Naive thymus-derived CD4-positive, alpha-beta T cell (primary cell): ENCODE measurements at places on chromosomes 2 and 18. TPM values are rescaled to one million over a fixed set of nuclear protein-coding genes. Genes with fewer than 3 reads are reported as not detected.

- H3K36me3 ChIP-seq, result no peaks in the 10 kb centered on the region
- no peaks in the 10 kb centered on the region for H3K4me1 ChIP-seq
- peak overlapping the region; percentile 17 for H3K4me3 ChIP-seq
- no peak overlapping the region for H3K27ac ChIP-seq
These were observed 70.4 kb downstream of the ARHGEF33 start for GRCh38 chr2:38959938-38960608.

GRCh38 chr2:82913566-82913965 is 1545.5 kb downstream of the SUCLG1 start:
- no peaks in the 10 kb centered on the region for H3K4me1 ChIP-seq
- no peaks in the 10 kb centered on the region for H3K36me3 ChIP-seq
- no peak overlapping the region for H3K4me3 ChIP-seq
- H3K27ac ChIP-seq, result no peak overlapping the region
- no peak for DNase-seq

SGPP2 gene
- 5.8 and 6.1 TPM in 2 replicates for total RNA-seq

GRCh38 chr2:38113981-38114708 is 38.2 kb upstream of the CYP1B1 start:
- H3K4me3 ChIP-seq, result no peak overlapping the region

- no peaks in the 10 kb centered on the region for H3K36me3 ChIP-seq
- no peak for DNase-seq
- H3K4me3 ChIP-seq, result no peak overlapping the region
- H3K27me3 ChIP-seq, result peaks cover 48% of the 10 kb centered on the region
- H3K27ac ChIP-seq, result no peak overlapping the region
- H3K4me1 ChIP-seq, result peaks cover 18% of the 10 kb centered on the region
These were observed 5.9 kb upstream of the DLX1 start for GRCh38 chr2:172079416-172079815.

DNA sequence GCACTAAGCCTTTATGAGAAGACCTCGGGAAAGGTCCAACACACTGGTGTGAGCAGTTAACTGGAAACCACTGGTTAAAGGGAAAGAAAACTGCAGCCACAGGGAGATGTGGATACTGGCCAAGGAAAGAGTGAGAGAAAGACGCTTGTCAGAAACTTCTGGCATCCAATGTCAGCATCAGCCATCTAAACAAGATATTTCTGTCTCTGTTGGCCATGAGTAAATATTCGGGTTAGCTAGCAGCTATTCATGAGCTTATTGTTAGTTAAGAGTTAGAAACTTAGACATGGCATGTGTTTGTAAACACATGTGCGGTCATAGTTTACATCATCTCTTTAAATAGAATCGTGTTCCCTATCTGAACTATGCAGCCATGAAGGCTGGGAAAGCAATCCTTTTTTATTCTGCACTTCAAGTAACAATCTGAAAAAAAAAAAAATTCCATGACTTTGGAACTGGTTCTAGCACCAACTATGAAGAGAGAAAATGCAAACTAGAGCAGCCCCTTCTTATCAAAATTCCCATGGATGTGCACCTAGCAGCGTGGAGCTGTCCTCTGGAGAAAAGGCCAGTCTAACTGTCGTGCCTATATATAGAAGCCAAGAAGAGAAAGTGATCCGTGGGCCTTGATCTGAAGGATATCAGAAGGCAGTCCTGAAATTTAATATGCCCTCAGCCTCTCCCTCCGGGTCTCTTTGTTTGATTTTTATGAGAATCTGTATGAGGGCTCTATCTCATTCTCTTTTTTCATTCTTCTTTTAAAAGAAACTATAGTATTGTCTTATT is 84.0 kb upstream of the RFX8 start:
- no peaks in the 10 kb centered on the region for H3K27me3 ChIP-seq
- no peak overlapping the region for H3K27ac ChIP-seq
- no peak overlapping the region for H3K4me3 ChIP-seq
- no peak for DNase-seq
- no peaks in the 10 kb centered on the region for H3K36me3 ChIP-seq

- H3K4me3 ChIP-seq, result no peak overlapping the region
- no peaks in the 10 kb centered on the region for H3K4me1 ChIP-seq
- no peak for DNase-seq
- H3K36me3 ChIP-seq, result peaks cover 19% of the 10 kb centered on the region
- no peaks in the 10 kb centered on the region for H3K27me3 ChIP-seq
- H3K27ac ChIP-seq, result no peak overlapping the region
These were observed 170.5 kb downstream of the EIPR1 start for GRCh38 chr2:3207091-3207491.

GRCh38 chr2:159185401-159186130 is 100.9 kb downstream of the WDSUB1 start:
- H3K36me3 ChIP-seq, result no peaks in the 10 kb centered on the region
- H3K27me3 ChIP-seq, result no peaks in the 10 kb centered on the region
- H3K4me1 ChIP-seq, result no peaks in the 10 kb centered on the region
- peak; percentile 39 for DNase-seq
- no peak overlapping the region for H3K4me3 ChIP-seq
- no peak overlapping the region for H3K27ac ChIP-seq
